ENCODE measurements at places on chromosomes 3 and 15.

GRCh38 chr15:74635228-74635627, 19.6 kb downstream of the CLK3 start:
- peak; percentile 88 for DNase-seq

- peak; percentile 70 for DNase-seq
These were observed 1.9 kb downstream of the KLF13 start for GRCh38 chr15:31328428-31328968.

- DNase-seq = no peak
These were observed 17.9 kb upstream of the RPP14 start for GRCh38 chr3:58288011-58288728.

DNA sequence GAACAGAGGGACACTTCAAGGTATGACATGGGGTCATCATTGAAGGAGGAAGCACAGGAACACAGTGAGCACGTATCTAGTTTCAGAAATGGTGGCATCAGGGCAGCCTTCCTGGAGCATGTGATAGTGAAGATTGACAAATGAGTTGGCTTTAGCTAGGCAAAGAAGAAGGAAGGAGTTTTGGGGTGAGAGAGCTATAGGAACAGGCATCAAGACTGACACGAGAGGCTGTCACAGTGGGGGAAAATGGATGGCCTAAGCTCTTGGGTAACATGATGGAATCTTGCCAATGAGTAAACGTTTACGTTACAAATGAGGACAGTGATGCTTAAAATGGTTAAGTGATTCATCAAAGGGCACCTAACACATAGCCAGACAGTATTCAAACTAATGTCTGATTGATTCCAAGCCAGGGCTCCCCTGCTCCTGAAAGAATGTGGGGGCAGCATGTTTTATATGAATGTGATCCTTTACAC, 23.1 kb upstream of the GPR171 start:
- DNase-seq = peak; percentile 31

GRCh38 chr15:48143856-48144255, 23.1 kb downstream of the SLC24A5 start:
- DNase-seq = no peak

All from inflammatory macrophage treated with lipopolysaccharide for 1 hour (primary cell).